Activated CD8-positive, alpha-beta memory T cell treated with anti-CD3 and anti-CD28 coated beads for 36 hours (primary cell): ENCODE measurements at places on chromosomes 12 and 14. TPM values are rescaled to one million over a fixed set of nuclear protein-coding genes. Genes with fewer than 3 reads are reported as not detected.

Gene RPAP3
- 55.2 TPM for total RNA-seq

Gene HNF1A
- not detected for total RNA-seq

Gene KLHL42
- 15.0 TPM for total RNA-seq

Gene ANGEL1
- 15.1 TPM for total RNA-seq

Gene KRT78
- not detected for total RNA-seq

Gene JPH4
- total RNA-seq = 0.65 TPM

Gene RNU4-1
- total RNA-seq = 620 TPM

Gene SLC5A8
- not detected for total RNA-seq

Gene TOGARAM1
- total RNA-seq = 6.3 TPM

Gene SPTLC2
- 23.4 TPM for total RNA-seq
